NCI-H1092 (cell line): ENCODE measurements at places on chromosomes 6 and 20.

- DNase-seq: no peak
These were observed 124.1 kb downstream of the GRIK2 start for GRCh38 chr6:101517632-101518031.

- DNase-seq: no peak
These were observed 73.0 kb upstream of the OPRM1 start for GRCh38 chr6:153966001-153966400.

GRCh38 chr6:161651949-161652348, 378.1 kb upstream of the AGPAT4 start:
- DNase-seq: no peak

DNA sequence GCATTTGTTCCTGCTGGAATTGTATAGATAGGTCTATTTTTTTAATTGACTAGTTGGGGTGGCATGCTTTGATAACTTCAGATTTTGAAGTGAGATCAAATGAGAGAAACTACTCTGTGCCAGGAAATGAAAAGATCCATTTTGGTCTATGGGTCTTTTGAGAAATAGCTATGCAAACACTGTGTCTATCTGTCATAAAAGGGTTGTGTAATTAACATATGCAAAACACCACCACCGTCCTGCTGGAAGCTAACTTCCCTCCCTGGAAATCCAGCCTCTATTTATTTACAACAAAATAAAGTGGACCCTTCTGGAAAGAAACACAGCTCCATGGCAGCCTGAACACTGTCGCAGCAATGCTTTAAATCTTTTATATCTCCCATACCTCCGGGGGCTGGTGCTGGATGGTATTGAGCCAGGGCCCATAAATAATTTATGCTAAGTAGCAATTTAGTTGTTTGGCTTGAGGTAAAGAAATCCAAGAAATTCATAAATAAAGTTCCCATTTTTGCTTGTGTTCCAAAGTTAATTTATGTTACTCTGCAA, 244.2 kb upstream of the POU3F2 start:
- no peak for DNase-seq

DNA sequence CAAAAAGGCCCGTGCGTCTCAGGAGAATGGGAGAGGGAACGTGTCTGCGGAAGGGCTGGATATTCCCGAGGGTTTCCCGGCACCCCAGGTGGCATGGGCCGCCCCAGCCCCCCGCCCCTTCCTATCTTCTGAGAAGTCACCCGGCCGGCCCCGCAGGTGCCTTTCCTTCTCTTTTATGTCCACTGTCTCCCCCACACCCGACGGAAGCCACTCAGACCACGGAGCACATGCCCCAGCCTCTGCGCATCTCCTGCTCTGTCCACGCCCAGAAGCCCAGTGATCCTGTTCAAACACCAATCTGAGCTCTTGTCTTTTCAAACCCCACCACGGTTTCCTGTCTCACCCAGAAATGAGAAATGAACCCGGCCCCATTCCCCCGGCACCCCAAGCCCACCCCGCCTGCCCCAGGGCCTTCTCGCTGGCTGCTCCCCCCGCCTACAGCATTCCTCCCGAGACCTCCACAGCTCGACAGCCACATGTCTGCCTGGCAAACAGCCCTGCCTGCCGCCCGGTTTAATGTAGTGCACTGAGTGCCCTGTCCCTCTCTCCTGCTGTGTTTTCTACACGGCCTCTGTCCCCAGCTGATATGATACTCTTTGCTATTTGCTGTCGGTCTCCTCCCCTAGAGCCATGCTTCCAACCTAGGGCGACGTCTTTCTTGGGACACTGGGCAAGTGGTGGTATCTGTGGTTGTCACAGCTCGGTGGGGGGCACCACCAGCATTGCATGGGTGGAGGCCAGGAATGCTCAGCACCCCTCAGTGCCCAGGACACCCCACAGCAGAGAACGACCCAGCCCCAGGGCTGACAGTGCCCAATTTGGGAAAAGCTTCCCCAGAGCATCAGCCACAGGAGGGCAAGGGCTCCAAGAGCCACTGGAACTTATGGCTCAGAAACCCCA, 182.7 kb downstream of the TAF4 start:
- DNase-seq: no peak

DNA sequence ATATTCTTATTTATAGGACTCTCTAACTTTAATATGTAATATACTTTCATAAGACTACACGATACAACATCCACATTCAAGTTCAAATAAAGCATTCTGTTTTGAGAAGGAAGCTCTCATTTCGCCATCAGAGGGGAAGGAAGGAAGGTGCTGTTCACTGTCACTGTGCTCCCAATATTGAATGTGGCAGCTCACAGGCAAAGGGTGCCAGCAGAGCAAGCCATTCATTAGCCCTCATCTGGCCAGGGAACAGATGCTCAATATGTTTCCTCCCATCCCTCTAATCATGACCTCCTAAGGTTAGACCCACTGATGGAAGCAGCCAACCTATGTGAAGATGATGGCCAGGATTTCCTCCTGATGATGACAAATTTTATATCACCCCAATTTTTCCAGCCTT, 154.4 kb downstream of the DST start:
- DNase-seq: no peak

- DNase-seq: peak; percentile 63
These were observed at the start of gene TRERF1 for GRCh38 chr6:42451333-42452170. Gene TRERF1, minus strand, starts transcription at chr6:42451926. Its CDS starts 182,336 bp downstream, at chr6:42269590.

- DNase-seq: no peak
These were observed 368.7 kb downstream of the HAO1 start for GRCh38 chr20:7571521-7572055.

- no peak for DNase-seq
These were observed 906 bp upstream of the FOXP4 start for GRCh38 chr6:41545247-41545702.

GRCh38 chr20:20606050-20606449, 106.4 kb downstream of the RALGAPA2 start:
- DNase-seq: no peak

GRCh38 chr20:11795071-11795615, 122.5 kb upstream of the BTBD3 start:
- no peak for DNase-seq

GRCh38 chr6:136736281-136736960, 55.9 kb downstream of the MAP3K5 start:
- no peak for DNase-seq

DNA sequence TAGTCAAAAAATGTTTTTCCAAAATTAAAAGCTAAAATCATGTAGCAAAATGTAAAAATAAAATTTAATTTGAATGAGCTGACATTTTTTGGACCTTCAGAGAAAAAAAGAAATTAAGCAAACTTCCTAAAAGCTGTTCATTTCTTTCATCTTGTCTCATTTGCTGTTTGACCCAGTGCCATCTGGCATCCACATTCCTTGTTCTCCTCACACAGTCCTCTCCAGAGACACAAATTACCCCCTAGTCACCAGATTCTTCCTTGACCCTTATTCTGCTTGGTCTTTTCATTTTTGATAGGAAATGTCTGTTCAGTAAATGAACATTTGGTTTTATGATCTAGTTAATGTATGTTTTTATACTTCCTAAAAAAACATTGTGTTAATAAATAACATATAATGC, 55.2 kb downstream of the HDDC2 start:
- no peak for DNase-seq
